IMR-90 (cell line): ENCODE measurements at places on chromosomes 3 and 15. TPM values are rescaled to one million over a fixed set of nuclear protein-coding genes. Genes with fewer than 3 reads are reported as not detected.

DNA sequence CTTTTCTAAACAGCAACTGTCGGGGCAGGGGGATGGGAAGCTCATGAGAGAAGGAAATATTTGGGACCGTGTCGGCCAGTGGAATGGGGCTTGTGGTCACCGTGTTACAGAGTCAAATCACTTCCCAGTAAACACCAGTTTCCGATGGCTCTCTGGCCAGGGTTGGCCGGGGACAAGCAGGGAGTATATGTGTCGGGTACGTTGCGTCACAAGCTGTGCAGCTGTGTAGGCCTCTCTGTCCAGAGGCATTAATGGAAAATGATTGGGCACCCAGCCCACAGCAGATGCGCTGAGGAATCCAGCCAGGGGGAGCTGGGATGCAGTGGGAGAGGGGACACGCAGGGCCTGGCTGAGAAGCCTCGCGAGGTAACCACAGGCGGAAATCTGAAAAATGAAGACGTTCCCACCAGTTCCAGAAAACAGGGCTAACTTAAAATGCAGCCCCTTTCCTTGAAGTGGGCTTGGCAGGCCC lies 15.8 kb upstream of the ALDH1A3 start:
- DNase-seq, result peak; percentile 90

DNA sequence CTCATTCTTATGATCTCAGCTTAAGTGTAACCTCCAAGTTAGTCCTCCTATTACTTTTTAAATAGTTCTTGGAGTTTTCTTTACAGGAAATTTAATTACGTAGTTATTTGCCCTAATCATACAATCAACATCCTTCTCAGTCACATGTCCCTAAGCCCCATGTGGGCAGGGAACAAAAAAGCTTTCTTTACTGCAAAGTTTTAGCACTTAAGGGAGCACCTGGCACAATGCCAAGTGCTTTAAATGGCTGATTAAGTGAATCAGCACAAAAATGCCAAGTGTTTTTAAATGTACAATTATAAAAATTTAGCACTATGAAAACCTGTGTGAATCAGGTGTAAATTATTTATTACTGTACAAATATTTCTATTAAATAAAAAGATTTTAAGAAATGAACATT lies 445.3 kb downstream of the C3orf38 start:
- no peak for DNase-seq

- peak; percentile 44 for DNase-seq
These were observed 203.8 kb downstream of the UACA start for GRCh38 chr15:70559265-70560239.

DNA sequence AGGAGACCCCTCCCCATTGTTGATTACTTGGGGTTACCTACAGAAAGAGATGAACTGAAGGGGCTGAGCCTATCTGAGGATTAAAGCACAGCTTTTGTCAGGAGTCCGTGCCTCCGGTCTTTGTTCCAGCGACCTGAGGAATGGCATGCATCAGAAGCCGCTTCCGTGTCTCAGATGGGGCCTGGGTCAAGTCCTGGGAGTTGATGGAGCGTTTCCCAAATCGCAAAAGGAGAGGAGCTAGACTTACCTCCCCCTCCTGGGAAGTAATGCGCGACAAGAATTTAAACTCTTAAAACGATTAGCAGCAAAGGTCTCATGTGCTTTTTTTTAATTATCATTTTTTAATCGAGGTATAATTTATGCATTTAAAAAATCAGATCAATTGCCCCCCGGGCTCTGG lies 983 bp upstream of the ALDH1A3 start:
- no peak for DNase-seq

DNA sequence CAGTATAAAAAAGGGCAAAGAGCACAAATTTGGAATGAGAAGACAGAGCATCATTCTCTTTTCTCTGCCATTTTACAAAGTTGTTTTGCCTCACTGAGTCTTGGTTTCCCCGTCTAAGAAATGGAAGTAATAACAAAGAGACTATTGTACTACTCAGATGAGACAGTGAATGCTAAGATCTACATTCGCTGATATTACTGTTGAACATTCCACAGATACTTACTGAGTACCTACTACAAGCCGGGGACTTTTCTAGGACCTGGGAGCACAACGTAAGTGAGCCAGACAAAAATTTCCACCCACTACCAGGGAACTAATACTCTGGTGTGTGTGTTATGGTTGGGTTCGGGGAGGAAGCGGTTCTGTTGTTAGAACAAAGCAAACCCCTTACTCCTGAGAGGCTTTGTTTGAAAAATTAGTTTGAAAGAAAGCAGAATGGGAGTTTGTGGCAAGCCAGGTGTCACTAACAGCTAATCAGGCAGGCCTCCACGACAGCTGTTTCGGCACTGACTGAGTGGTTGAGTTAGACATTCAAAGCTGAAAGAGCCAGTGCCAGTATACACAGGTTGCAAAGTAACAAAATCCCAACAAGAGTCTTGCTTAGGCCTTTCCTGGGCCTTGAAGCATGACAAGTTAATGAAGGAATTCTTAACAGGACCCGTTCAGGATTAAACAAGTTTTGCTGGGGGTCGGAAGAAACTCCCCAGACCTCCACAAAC lies 458.3 kb downstream of the EDEM1 start:
- DNase-seq, result no peak

DNA sequence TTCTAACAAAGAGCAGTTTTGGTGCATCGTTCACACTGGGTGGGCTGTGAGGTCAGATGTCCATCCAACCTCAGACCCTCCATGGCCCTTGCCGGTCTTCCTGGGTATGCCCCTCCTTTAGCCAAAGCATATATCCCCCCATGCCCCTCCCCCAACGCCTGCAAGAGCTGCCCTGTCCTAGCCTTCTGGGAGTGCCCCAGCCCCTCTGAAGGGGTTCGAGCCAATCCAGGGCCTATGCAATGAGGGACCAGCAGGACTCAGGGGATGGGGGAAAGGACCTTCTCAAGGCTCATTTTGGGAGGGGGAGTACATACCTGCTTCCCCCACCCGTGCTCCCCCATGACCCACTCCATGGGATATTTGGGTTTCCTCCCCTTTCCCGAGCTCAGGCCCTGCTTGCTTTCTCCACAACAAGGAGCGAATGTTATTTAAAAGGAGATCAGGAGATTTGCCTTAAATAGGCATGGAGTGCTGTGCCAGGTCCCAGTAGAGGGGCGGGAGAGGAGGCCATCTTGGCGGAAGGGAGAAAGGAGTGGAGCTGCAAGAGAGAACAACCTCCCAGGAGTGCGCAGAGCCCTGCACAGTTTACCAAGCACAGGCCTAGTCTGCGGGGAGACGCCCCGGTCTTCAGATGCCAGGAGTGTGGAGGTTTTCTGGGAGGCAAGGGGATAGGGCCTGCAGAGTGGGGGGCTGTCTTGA lies 18.2 kb downstream of the PIF1 start:
- no peak for DNase-seq

DNA sequence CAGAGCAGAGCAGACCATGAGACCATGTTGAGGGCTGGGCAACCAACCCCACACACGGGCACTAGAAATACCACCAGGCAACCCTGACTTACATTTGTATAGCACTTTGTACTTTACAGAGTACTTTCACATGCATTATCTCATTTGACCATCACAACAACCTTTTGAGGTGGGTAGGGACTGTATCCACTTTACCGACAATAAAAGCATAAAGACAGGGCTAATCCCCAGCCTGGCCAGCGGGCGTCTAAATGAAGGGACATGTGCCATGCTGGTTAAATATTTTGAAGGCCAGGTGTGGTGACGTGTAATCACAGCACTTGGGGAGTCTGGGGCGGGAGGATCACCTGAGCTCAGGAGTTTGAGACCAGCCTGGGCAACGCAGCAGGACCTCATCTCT lies 23.6 kb downstream of the RASGRP1 start:
- no peak for DNase-seq

DNA sequence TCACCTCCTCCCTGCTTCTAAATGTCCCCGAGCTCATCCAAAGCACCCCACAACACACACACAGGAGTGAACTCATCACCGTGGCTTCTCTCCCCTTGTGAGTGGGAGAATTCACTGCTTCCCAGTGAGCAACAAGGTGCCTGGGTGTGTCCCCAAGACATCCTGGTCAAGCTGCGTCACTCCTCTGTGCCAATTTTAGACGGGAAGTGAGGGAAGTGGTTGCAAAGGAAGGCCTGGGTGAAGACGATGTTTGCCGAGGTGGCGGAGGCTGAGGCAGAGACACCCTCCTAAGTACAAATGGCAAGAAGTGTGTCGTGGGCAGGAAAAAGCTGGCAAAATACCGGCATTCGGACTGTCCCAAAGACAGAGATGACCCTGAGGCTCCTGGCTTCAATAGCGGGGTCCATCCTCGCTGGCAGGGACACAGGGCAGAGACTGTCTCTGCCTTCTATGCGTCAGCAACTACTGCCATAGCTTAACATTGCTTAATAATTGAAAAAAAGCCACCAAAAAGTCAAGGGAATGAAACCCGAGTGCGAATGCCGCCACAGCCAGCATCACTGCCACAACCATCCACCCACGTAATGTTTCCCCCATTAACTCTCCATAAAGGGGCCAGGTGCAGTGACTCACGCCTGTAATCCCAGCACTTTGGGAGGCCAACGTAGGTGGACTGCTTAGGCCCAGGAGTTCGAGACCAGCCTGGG lies 72.8 kb downstream of the VGLL4 start:
- DNase-seq, result no peak

DNA sequence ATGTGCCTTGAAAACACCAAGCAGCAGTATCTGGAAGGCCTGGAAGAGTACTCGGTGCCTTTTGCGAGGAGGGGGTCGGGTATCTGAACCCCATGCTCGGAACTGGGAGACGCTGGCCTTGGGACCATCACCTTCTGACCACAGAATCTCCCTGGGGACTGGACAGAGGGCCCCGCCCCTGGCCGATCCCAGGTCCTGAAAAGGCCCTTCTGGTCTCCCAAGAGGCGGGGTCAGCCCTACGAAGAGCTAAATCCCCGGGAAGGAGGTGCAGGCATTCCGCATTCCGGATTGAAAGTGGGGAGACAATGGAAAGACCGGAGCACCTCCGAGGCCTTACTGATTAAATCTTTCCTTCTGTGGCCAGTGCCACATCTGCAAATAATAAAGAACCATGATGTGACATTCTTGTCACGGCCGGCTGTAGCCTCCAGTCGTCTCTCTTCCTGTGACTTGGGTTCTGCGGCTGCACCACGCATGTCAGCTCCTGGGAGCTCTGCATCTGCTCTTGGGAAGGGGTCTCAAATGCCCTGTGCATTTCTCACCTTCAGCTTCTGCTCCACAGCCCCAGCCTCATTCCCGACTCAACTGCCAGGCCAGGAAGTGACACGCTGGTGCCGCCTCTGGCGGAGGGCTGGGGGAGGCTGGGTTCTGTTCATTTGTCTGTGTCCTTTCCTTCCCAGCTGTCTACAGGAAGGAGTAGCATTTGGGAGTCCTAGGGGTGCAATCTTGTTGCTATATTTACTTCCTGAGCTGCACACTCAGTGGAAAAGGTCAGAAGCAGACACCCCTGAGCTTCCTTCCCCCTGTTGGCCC lies 173.5 kb downstream of the KLF13 start:
- DNase-seq, result no peak

DNA sequence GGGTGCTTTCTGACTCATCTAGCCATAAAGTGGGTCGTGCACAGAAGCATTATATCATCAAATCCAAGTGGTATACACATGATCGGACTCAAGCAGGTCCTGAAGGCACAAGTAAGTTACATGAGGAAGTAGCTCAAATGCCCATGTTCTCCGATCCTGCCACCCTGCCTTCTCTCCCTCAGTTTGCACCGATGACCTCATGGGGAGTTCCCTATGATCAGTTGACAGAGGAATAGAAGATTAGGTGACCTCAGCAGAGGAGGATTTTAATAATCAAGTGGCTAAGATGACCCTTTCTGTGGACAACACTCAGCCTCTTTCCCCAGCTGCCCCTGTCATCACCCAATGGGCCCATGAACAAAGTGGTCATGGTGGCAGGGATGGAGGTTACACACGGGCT lies 149.5 kb downstream of the TBC1D5 start:
- DNase-seq, result no peak

DNA sequence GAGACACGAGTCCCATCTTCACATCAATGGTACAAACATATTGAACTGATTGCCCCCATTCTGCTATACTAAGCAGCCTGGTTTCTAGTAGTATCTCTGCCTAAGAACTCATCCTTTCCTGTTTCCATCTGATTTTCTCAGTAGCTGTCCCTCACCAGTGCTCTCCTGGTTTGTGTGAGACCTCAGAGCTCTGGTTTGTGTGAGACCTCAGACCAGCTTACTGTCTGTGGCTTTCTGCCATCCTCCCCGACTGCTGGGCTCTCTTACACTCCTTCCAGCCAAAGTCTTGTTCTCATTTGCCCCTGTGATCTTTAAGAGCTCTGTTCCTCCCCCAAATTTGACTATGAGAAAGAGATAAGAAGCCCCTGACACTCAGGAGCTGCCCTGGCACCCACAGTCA lies 41.1 kb upstream of the NEDD4 start:
- no peak for DNase-seq

DNA sequence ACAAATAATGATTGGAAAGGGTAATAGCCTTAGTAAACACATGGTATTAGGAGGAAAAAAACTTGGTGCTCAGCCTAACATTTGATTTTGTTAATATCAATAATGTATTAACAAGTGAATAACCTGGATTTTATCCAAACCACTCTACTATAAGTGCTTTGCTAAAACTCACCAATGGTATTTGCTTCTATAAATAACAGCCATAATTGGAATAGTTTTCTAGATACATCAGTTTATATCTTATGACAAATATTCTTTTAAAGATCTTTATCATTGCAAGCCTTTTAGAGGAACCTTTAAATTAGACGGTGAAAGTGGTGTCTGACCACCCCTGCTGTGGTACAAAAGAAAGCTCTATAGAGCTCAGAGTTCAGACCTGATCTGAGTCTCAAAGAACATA lies 123.9 kb downstream of the SHOX2 start:
- no peak for DNase-seq

DNA sequence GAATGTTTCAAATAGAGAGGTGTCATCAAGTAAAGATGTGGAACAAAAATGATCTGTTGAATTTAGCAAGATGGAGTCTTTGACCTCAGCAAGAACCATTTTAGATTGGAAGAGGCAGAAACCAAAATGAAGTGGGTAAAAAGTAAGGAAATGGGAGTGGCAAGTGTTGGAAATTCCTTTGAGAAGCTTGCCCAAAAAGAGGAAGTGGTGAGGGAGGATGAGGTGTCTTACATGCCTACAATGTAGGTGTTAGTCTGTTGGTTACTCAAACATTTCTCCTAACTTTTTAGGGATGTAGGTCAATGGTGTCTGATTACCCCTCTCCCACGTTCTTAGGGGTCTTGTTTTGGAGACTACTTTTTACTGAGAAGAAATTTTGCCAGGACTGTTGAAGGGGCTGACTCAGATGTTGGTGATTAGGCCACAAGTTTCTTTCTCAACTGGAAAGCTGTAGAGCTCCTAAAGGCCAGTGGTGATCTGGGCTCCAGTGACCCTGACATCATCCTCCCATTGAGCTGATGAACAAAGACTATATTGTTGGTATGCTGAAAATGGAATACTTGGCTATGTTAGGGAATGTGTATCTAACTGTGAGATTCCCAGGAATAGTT lies 5.1 kb downstream of the PPP2R3A start:
- DNase-seq, result peak; percentile 44

GRCh38 chr15:89307046-89307587 lies 27.5 kb downstream of the POLG start:
- peak; percentile 66 for DNase-seq

The P3H2 gene
- 54.9 and 64.3 TPM in 2 replicates for polyA plus RNA-seq

The ISL2 gene
- polyA plus RNA-seq, result 2.5 and 3.6 TPM in 2 replicates

The CCR5 gene
- not detected in 2 replicates for polyA plus RNA-seq

The HIGD2B gene
- not detected in 2 replicates for polyA plus RNA-seq

The CCDC71 gene
- 35.9 and 38.6 TPM in 2 replicates for polyA plus RNA-seq

The GHSR gene
- not detected in 2 replicates for polyA plus RNA-seq
